ENCODE measurements at places on chromosomes 13 and 19. TPM values are rescaled to one million over a fixed set of nuclear protein-coding genes. Genes with fewer than 3 reads are reported as not detected.
A peak's percentile ranks its signal among the peaks of the same experiment; 100 is the strongest.

DNA sequence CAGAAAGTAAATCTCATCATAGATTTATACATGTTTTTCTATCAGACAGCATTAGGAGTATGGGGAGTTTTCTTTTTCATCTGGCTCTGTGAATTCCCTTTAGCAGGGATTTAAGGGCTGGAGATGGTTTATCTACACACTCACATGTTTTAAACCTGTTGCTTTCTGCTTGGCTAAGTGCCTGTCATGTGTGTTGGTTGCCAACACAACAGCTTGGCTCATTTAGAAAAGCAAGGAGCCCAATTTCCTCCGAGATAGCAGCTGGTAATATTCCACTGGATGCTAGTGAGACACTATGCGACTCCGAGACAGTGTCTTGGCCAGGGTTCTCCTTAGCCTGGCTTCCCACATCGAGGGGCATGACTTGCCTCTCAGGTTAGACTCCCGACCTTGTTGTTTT, 83.3 kb downstream of the KLF5 start:
- no peak overlapping the region for H3K4me3 ChIP-seq
- H3K36me3 ChIP-seq = no peaks in the 10 kb centered on the region
- peaks cover 32% of the 10 kb centered on the region for H3K4me1 ChIP-seq
- DNase-seq = no peak

GRCh38 chr19:1169411-1169791, 4.7 kb downstream of the SBNO2 start:
- DNase-seq = no peak
- peaks cover 29% of the 10 kb centered on the region for H3K4me1 ChIP-seq
- H3K27me3 ChIP-seq = no peaks in the 10 kb centered on the region
- H3K36me3 ChIP-seq = peaks cover 8% of the 10 kb centered on the region
- H3K27ac ChIP-seq = peak overlapping the region; percentile 84
- H3K4me3 ChIP-seq = peak overlapping the region; percentile 87

- H3K4me3 ChIP-seq = no peak overlapping the region
- no peaks in the 10 kb centered on the region for H3K36me3 ChIP-seq
- H3K27ac ChIP-seq = no peak overlapping the region
Observed at GRCh38 chr13:30762643-30763042, 27.3 kb downstream of the ALOX5AP start.

DNA sequence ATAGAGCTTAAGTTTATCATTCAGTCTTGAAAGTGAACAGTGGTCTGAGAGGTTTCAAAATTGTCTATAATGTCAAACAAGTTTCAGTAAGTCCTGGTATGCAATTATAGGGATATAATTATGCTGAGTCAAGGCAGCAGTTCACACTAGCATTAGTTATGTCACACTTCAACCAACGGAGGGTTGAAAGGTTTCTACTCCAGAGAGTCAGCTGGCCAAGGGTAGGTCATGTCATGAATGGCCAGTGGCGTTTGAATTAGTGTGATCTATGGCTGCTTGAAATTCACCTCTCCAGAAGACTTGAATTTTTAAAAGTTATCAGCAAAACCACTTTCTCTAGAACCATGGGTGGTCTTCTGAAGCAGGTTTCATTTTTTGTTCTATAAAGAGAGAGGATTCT, 108.6 kb downstream of the TNFRSF19 start:
- peak overlapping the region; percentile 50 for H3K27ac ChIP-seq
- no peaks in the 10 kb centered on the region for H3K27me3 ChIP-seq
- H3K4me1 ChIP-seq = peaks cover 21% of the 10 kb centered on the region
- H3K4me3 ChIP-seq = no peak overlapping the region
- no peak for DNase-seq

DNA sequence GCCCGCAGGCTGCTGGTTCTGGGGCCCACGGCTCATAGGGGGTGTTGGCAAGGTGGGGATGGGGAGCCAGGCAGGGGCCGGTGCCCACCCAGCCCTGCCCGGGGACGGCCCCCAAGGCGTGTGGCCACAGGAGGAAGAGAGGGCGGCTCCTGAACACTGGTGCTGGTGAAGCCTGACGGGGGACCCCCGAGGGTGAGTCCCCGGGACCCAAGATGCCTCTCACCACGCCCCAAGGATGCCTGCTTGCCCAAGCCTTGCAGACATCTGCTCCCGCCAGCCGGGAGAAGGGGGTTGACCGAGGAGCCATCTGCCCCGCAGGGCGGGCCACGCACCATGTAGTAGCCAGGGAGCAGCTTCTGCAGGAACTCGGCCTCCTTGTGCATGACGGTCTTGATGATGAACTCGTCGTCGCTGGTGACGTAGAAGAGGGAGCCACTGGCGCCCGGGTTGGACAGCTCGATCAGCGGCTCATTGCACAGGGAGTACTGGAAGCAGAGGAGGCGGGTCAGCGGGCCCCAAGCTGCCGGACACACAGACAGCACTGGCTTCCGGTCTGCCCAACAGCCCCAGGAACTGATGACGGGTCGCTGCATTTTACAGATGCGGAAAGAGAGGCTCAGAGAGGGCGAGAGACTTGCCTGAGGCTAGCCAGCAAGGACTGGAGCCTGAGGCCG, 29.6 kb upstream of the CACTIN start:
- no peak overlapping the region for H3K27ac ChIP-seq
- DNase-seq = no peak

DNA sequence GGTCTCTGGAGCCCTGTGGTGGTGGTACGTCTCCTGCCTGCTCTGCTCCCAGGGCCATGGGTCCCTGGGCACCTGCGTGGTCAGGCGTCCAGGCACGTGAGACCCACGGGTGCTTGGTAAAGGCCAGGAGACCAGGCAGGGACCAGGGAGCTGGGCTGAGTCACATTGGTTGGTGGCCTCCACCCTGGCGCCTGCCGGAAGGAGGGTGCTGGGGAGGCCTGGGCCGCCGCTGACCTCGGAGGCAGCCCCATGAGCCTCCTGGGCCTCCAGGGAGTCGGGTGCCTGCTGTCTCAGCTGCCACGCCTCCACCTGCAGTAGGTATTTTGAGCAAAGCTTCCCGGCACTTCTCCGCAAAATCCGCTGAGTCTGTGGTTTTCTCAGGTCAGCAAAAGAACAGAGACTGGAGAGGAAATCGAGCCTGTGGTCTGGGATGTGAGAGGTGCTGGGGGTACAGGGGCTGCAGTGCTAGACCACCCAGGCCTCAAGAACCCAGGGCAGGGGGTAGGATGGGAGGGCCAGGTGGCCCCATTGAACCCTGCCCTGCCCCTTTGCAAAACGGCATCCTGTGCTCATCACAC, 3.6 kb upstream of the PLK5 start:
- peaks cover 66% of the 10 kb centered on the region for H3K27me3 ChIP-seq
- H3K27ac ChIP-seq = no peak overlapping the region
- no peaks in the 10 kb centered on the region for H3K36me3 ChIP-seq
- H3K4me1 ChIP-seq = no peaks in the 10 kb centered on the region

DNA sequence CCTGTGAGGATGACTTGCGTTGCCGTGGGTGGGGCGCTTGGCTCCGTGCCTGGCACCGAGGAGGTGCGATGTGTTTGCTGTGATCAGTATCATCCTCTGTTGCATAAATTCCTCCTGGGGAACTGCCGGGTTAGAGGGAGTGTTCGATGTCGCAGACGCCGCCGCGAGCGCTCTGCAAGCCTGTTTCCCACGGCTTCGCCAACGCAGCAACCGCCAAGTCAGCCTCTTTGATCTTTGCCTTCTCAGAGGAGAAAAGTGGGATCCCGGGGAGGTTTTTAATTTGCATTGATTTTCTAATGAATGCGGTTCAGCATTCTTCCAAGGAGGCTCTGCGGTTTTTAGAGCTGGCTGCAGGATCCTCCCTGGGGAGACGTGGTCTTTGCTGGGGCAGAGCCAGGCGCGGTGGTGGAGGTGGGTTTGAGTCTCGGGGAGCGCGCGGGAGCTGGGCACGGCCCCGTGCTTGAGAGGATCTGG, 7.6 kb downstream of the GPR32 start:
- H3K4me3 ChIP-seq = no peak overlapping the region
- peaks cover 87% of the 10 kb centered on the region for H3K27me3 ChIP-seq
- H3K27ac ChIP-seq = no peak overlapping the region
- no peak for DNase-seq

DNA sequence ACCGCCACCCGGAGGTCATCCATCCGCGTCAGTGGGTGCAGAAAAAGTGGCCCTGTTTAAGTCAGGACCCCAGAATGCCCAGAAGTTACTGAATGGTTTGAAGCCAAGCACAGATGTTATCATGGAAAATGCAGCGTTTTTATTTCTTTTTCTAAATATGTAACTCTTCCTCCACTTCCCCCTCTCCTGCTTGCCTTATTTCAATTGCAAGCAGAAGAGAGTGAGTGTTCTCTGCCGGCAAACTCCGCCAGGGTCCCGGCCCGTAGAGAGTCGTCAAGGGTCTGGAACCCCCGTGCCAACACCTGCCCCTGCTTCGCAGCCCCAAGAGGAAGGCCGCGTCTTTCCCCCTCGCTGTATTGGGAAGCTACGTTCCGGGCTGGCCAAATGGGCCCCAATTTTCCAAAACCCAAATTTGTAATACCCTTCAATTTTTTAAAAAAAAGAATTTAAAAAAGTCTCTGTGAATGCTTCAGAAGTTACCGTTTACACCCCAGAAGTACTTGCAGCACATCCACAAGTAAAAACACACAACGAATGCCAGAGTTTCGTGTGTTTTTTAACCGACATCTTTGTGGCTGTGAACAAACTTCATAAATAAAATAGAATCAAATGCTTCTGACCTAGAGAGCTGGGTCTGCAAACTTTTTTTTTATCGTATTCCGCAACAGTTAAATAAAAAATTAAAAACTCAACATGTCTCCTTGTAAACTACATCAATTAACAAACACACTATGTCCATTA, 712 bp upstream of the PDX1 start:
- H3K4me1 ChIP-seq = peaks cover 8% of the 10 kb centered on the region
- DNase-seq = no peak
- H3K4me3 ChIP-seq = peak overlapping the region; percentile 78
- H3K36me3 ChIP-seq = no peaks in the 10 kb centered on the region
- H3K27me3 ChIP-seq = peaks cover 91% of the 10 kb centered on the region

GRCh38 chr13:19955873-19956559, 2.5 kb upstream of the ZMYM2 start:
- DNase-seq = no peak
- no peaks in the 10 kb centered on the region for H3K36me3 ChIP-seq
- H3K27ac ChIP-seq = no peak overlapping the region
- H3K27me3 ChIP-seq = no peaks in the 10 kb centered on the region
- H3K4me3 ChIP-seq = no peak overlapping the region

DNA sequence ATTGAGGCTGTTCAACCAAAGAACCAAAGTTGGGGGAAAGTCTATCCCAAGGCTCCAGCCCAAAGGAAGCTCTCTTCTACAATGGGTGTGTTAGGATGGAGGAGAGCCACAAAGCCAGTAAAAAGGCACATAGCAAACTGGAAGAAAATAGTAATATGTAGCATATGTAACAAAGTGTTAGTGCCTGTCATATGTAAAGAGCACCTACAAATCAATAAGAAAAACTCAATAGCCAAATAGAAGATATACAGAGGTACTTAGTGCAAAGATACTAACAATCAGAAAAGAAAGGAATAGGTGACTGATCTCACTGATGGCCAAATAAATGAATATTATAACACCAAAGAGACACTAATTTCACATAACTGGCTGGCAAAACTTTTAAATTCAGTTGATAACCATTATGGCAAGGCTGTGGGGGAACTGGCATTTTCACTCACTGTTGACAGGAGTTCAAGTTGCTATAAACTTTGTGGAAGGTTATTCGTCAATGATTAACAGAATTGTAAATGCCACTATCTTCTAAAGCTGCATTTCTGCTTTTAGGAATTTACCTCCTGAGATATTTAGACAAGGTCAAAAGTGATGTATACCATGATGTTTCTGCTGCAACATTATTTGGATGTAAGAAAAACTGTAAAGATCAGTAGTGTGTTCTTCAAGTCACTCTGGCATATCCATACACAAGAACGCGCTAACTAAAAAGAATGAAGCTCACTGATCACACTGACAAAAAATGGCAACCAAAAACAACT, 110.8 kb downstream of the GNG7 start:
- H3K4me3 ChIP-seq = peak overlapping the region; percentile 9
- peak overlapping the region; percentile 38 for H3K27ac ChIP-seq
- H3K27me3 ChIP-seq = peaks cover 12% of the 10 kb centered on the region
- H3K36me3 ChIP-seq = no peaks in the 10 kb centered on the region

GRCh38 chr19:35075202-35076025, 33.9 kb downstream of the HPN start:
- no peaks in the 10 kb centered on the region for H3K36me3 ChIP-seq
- DNase-seq = no peak
- peaks cover 6% of the 10 kb centered on the region for H3K27me3 ChIP-seq

GRCh38 chr19:40689339-40690049, 957 bp downstream of the NUMBL start:
- DNase-seq = no peak
- no peak overlapping the region for H3K27ac ChIP-seq
- peaks cover 12% of the 10 kb centered on the region for H3K36me3 ChIP-seq
- no peak overlapping the region for H3K4me3 ChIP-seq

- peaks cover 4% of the 10 kb centered on the region for H3K27me3 ChIP-seq
- no peak for DNase-seq
- no peak overlapping the region for H3K4me3 ChIP-seq
- H3K27ac ChIP-seq = no peak overlapping the region
Observed at GRCh38 chr13:101262306-101262705, 154.0 kb downstream of the NALCN start.

GRCh38 chr13:95573221-95573620, 20.7 kb downstream of the CLDN10 start:
- no peaks in the 10 kb centered on the region for H3K27me3 ChIP-seq
- H3K36me3 ChIP-seq = peaks cover 7% of the 10 kb centered on the region
- DNase-seq = no peak
- no peaks in the 10 kb centered on the region for H3K4me1 ChIP-seq

GRCh38 chr19:58009301-58009665, 6.7 kb upstream of the ZNF606 start:
- no peak overlapping the region for H3K27ac ChIP-seq
- no peak for DNase-seq
- H3K36me3 ChIP-seq = peaks cover 55% of the 10 kb centered on the region
- H3K4me3 ChIP-seq = no peak overlapping the region
- H3K27me3 ChIP-seq = no peaks in the 10 kb centered on the region

DNA sequence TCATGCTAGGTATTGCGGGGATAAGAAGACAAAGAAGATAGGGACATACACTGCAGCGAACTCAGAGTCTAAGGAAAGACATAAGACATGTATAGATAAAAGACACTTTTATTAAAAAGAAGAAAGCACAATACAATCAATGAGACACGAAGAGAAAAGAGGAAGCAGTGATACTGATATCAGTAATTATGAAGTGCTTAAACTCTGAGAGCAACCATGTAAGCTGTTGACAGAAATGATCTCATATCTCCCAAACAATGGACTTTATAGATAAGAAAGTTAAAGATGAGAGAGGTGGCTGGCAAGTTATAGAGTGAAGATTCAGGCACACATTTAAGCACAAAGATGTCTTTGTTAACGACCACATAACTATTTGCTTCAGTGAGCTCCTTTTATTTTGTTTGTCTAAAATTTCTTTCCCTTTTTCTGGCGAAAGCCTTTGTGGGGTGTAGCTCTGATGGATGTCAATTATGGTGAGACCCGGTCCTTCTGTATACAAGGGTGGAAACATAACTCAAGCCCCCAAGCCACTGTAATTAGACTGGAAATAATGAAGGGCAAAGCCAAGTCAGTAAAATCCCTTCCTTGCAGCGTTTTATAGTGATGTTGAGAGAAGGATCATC, 818.0 kb upstream of the SLC10A2 start:
- no peaks in the 10 kb centered on the region for H3K36me3 ChIP-seq
- no peak overlapping the region for H3K4me3 ChIP-seq
- peaks cover 4% of the 10 kb centered on the region for H3K27me3 ChIP-seq
- DNase-seq = no peak
- no peak overlapping the region for H3K27ac ChIP-seq

Gene GPR183
- not detected for total RNA-seq

Gene TCF3
- total RNA-seq = 193 TPM

Gene ESD
- total RNA-seq = 62.3 TPM

Gene ANGPTL4
- total RNA-seq = 4.7 TPM

Gene CFAP97D2
- total RNA-seq = not detected

Gene ZNF540
- total RNA-seq = 1.1 TPM

Gene PALM
- total RNA-seq = 64.1 TPM

Gene PAF1
- 36.9 TPM for total RNA-seq

Gene FAM124A
- 0.76 TPM for total RNA-seq

Gene FSD1
- total RNA-seq = 26.3 TPM
